ENCODE measurements at places on chromosomes 4 and X.

GRCh38 chr4:8182858-8183725 lies 16.0 kb upstream of the SH3TC1 start:
- DNase-seq = no peak

DNA sequence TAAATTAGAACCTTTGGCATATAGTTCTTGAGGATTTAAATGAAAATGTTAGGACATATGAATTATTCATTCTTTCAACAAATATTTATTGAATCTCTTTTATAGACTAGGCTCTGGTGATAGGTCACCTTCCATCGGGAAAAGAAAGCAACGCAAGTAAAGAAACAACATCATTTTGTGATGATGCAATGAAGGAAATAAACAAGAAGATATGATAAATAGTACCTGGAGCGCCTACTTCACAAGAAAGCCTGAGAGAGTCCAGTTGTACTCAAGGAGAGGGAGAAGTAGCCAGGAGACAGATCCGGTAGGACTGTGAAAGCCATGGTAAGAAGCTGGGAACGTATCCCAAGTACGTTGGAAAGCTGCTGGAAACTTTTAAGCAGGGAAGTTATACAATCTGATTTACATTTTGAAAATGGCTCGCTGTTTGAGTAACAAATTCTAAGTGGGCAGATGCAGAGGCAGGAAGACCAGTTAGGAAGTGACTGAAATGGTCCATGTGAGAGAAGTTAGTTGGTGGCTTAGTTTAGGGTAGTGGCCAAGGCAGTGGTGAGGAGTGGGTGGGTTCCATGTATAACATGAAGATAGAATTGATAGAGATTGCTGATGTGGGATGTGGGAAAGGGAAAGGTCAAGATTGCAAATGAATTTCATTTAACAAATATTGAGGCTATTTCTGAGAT lies 17.7 kb upstream of the CPE start:
- DNase-seq = no peak

- DNase-seq = no peak
These were observed 67.9 kb upstream of the SOX3 start for GRCh38 chrX:140572724-140573123.

- DNase-seq = no peak
These were observed 163.1 kb upstream of the PLAC1 start for GRCh38 chrX:134821370-134821769.

DNA sequence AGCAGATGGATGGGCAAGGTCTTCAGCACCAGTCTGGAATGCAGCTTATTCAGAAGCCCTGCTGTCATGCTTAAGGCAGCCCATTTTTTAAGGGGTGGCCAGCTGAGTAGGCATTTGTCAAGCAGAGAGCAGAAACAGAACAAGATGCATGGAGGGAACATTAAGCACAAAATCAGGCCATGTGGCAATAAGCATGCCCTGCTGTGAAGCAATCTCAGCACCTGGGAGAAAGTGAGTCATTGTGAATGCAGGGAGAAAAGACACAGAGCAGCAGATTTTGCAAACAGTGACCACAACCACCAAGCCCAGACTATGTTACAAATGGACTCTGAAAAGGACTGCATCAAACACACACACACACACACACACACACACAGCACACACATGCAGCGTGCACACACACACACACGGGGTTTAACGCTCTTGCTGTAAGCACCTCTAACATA lies 94.1 kb upstream of the GALNT7 start:
- no peak for DNase-seq
